Activated CD4-positive, alpha-beta T cell treated with anti-CD3 and anti-CD28 coated beads, Interleukin-2, Interleukin-4, amounts not matched to agents 100 ng/mL and 50 ng/mL, durations not matched to agents 16 hours and 8 hours (primary cell): ENCODE measurements at places on chromosomes 6 and 20.

DNA sequence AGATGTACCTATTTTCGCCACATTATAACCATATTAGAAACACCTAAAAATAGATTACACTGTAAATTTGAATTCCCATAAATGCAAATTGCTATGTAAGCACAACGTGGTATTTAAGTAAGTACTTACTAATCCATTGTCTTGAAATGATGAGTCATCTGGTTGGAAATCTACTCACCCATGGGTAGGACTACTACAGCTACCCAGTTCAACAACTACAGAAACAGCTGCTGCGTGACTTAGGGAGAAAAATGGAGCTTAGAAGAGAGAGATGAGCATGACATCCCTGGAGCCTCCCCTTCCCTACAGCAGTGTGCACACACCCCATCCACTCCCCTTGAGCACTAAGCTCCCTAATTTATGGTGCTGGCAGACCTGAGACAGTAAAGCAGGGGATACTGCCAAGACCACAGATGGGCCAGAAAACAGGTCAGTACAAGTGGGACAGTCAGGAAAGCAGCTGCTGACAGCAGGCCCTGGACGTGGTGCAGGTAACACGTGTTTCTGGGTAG lies 26.9 kb downstream of the RRAGD start:
- DNase-seq, result peak; percentile 18

DNA sequence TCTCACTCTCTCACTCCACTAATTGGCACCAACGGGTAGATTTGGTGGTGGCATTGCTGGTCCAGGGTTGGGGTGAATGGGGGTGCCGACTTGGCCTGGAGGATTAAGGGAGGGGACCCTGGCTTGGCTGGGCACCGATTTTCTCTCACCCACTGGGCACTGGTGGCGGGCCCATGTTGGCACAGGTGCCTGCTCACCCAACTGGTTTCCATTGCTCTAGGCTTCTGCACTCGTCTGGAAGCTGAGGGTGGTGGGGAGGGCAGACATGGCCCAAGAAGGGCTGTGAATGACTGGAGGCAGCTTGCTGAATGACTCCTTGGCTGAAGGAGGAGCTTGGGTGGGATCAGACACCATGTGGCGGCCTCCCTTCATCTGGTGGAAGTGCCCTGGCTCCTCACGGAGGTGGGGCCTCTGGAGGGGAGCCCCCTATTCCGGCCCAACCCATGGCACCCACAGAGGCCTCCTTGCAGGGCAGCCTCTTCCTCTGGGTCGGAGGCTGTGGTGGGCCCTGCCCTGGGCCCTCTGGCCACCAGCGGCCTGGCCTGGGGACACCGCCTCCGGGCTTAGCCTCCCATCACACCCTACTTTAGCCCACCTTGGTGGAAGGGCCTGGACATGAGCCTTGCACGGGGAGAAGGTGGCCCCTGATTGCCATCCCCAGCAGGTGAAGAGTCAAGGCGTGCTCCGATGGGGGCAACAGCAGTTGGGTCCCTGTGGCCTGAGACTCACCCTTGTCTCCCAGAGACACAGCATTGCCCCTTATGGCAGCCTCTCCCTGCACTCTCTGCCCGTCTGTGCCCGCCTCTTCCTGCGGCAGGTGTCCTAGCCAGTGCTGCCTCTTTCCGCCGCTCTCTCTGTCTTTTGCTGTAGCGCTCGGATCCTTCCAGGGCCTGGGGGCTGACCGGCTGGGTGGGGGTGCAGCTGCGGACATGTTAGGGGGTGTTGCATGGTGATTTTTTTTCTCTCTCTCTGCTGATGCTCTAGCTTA lies 11.2 kb downstream of the VEGFA start:
- no peak for DNase-seq

GRCh38 chr6:146805546-146806325 lies 207.0 kb downstream of the ADGB start:
- no peak for DNase-seq

- no peak for DNase-seq
Measured at GRCh38 chr6:128727500-128727899, 155.4 kb upstream of the LAMA2 start.

DNA sequence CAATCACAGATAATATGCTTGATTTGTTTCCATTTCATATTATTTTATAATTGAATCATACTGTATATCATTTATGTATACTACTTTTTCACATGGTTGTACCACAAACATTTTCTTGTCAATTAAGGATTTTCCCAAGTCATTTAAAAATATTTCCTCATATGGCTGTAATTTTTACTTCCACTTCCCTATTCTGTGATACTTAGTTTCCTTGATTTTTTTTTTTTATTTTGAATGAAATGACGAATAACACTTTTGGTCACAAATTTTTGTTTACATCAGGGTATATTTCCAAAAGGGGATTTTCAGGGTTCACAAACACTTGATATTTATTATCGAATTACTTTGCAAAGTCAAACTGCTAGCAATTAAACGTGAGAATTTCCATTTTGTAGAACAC lies 515.6 kb downstream of the KIF16B start:
- DNase-seq, result no peak

DNA sequence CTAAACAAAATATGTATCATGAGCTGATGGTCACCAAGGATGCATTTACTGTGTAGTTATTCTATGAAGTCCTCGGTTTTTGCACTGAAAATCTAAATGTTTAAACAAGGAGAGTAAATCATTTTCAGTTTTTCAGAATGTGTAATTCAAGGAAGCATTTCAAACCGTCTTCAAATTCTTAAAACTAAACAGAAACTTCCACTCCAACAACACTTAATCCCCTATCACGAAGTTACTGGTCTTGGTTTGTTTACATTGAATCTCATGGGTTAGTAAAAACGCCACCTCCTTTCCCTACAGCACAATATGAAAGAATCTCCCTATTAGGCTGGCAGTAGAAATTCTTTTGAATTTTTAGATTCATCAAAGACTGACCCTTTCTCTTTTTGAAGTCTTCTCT lies 192.9 kb downstream of the AIG1 start:
- no peak for DNase-seq

GRCh38 chr20:8156235-8157079 lies 24.4 kb downstream of the PLCB1 start:
- DNase-seq, result peak; percentile 55

GRCh38 chr6:53038141-53038540 lies 27.1 kb upstream of the FBXO9 start:
- no peak for DNase-seq

GRCh38 chr20:58652606-58653294 lies 1.7 kb downstream of the STX16 start:
- DNase-seq, result no peak

DNA sequence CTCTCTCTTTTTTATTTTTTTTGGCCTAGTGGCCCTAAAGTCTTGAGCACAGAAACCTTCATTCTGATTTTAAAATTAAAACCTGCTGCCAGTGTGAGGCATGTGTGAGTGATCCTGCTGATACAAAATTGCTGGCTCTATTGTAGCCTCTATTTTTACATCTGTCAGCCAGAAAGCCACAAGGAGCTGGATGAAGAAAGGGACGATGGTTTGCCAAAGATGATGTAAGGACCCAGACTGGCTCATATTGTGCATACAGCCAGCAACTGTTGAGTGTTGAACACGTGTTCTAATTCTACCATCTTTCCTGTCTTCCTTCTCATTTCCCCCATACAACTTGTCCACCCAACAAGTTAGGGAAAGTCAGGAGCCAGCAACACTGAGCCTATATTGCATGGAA lies 40.8 kb upstream of the ATXN1 start:
- DNase-seq, result no peak

GRCh38 chr20:61728786-61729770 lies 336.6 kb downstream of the TAF4 start:
- DNase-seq, result no peak

- DNase-seq, result no peak
Measured at GRCh38 chr6:155782739-155783459, 327.3 kb upstream of the NOX3 start.

DNA sequence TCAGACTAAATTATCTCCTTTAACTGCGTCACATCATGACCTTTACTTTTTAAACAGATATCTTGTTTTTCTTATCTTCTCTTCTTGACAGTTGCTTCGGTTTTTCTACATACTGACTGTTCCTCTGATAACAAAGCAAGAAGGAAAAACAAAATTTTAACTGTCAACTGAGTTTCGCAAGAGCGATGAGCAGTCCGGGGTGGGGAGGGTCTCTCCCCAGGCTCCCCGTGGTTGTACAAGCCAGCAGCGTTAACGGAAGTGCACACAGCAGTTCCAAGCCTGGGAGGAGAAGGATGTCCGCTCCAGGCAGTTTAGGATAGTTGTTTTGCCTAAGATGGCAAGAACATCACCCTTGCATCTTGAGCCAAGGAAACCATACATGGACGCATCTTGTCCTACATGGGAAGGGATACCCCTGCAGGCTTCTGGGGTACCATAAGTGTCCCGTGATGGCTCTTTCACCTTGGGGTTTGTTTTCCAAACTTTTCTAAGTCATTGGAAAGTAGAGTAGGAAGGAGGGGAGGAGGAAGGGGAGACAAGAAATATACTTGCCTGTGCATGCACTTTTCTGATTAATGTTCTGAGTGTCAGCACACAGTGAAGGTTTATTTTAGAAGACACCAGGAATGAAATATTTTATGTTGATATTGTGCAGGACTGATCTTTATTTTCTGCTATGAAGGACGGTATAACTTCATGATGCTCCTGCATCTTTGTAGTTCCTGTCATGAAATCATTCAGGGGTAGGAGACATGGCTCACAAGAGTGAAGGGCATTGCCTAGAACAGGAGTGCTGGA lies 20.8 kb downstream of the SLC24A3 start:
- no peak for DNase-seq

- no peak for DNase-seq
Measured at GRCh38 chr20:9838378-9839295, at the start of gene PAK5. PAK5 (minus strand) TSS chr20:9839076; CDS start chr20:9644328, 194,748 bp downstream.

- no peak for DNase-seq
Measured at GRCh38 chr6:119557239-119557638, 207.7 kb upstream of the MAN1A1 start.

DNA sequence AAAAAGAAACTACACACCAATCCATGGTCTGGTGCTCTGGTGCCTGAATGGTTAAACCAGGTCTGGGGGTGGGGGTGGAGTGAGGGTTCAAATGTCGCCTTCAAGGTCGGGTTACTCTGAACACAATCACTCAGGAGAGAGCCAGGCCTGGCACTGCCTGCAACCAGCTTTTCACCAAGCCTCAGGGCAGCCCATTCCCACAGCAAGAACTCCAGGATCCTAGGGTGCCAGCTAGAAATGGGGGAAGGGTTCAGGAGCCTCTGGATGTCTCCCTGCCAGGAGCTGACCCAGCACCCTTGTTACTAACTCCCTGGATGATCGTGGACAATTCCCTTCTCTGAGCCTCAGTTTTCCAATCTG lies 6.7 kb downstream of the SDC4 start:
- no peak for DNase-seq
